ENCODE measurements at places on chromosomes 7 and 10.
A peak's percentile ranks its signal among the peaks of the same experiment; 100 is the strongest.

DNA sequence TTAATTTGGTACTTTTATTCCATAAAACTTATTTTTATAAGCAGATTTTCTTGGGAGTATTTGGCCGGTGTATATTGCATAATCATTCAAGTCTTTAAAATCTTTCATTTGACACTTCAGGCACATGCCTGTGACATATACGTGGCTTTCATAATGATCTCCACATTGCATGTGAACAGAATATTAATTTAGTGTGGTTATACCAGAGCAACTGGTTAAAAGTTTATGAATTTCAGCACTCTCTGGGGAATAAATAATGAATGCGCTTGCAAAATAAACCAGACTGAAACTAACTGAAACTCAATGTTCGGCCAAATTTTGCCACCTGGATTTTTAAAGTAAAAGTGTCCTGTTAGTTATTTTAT lies 242.3 kb downstream of the GLI3 start:
- no peak for DNase-seq

GRCh38 chr10:1403508-1404322 lies 333.6 kb downstream of the ADARB2 start:
- DNase-seq, result no peak

DNA sequence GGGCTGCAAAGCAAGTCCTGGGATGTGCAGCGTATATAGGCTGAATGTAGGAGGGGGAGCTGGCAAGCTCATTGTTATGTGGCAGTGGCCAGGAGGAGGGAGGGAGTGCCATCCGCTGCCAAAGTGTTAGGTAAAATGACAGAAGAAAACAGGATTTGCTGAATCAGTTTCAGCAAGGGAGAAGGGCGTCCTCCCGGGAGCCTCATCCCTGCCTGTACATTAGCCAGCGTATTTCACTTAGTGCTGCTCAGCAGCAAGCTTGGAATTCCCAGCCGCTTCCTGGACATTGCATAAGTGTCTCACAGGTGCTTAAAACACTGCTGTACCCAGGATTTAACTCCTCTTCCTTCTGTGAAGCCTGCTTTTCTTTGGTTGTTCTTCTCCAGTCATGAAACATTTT lies 2.5 kb downstream of the NIPSNAP2 start:
- no peak for DNase-seq

GRCh38 chr10:4691301-4691700 lies 134.7 kb upstream of the AKR1E2 start:
- no peak for DNase-seq

DNA sequence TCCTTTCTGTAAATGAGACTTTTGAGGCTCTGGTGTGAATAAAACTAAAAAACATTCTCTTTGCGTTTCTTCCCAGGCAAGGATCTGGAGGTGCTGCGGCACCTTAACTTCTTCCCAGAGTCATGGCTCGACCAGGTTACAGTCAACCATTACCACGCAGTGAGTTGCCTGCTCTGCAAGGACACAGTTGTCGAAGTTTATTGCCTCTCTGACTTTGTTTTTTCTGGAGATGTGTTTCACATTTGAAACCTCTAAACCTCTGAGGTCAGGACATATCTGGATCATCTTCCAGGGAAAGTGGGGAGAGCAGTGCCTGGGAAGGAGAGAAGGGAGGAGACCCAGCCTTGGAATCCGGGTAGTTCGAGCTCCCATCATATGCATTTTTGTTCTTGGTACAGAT lies 43.4 kb upstream of the PLEKHA1 start:
- DNase-seq, result no peak

DNA sequence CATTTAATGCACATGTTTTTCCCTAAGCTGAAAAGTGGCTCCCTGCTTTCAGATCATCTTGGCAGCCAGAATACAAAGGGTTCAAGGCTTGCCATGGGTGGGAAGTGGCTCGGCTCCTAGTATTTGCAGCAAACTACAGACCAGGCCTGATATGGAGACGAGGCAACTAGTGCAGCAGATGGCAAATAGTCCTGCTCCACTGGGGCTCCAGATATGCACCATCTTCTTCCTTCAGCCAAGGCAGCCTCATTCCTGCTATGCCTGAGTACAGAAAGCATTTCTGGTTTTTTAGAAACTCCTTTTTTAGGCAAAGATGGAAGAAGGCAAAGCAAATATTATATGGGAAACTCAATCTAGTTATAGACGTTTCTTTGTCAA lies 23.9 kb downstream of the LRRC4 start:
- no peak for DNase-seq

- no peak for DNase-seq
These were observed 15.8 kb downstream of the ZNF25 start for GRCh38 chr10:37960591-37961137.

DNA sequence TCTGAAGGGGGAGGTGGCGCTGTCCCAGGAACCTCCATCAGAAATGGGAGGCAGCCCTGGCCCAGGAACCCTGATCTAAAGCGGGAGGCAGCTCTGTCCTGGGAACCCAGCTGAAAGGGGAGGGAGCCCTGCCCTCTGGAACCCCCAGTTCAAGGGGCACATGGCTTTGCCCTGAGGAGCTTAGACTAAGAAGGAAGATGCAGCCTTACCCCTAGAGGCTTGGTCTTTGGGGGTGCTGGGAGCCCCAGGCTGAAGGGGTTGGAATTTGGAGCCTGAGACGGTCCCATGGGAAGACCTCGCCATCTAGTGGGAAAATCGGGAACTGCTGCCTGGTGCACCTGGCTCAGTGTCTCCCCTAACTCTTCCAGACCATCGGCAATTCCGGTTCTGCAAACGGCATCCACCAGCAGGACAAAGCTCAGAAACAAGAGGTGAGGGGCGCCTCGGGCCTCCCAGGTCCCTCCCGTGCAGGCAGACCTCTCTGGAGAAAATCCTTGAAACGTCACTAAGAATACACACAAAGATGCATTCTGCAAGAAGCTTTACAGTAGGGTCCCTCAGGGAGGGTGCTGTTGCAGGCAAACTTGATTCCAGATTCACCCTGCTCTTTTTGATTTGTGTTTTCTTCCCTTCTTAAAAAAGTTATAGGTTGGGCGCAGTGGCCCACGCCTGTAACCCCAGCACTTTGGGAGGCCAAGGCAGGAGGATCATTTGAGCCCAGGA lies 52.4 kb upstream of the GTF2IRD1 start:
- DNase-seq, result peak; percentile 19

DNA sequence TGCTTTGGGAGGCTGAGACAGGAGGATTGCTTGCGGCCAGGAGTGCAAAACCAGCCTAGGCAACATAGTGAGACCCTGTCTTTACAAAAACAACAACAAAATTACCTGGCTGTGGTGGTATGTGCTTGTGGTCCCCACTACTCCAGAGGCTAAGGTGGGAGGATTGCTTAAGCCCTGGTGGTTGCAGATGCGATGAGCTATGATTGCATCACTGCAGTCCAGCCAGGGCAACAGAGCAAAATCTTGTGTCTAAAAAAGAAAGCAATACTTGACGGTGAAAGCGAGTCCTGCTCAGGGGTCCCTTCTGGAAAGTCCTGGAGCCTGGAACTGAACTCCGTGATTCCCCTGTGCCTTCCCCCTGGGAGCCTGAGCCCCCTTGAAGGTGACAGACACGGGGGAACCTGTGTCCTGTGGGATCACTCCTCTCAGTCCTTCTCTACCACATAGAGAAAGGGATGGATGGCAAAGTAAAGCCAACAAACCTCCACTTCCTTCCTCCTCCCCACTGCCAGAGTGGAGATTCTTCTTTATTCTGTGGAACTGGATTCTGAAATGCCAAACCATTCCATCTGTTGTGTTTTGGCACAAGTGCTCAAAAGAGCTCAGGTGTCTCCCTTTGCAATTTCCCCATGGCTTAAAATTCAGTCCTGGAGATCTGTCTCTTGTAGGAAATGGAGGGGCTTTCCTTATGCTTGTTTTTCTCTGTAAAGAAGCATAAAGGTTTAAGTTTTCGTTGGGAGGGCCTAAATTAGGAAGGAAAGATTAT lies 50.6 kb downstream of the KIAA1217 start:
- no peak for DNase-seq

- no peak for DNase-seq
These were observed 27.3 kb upstream of the SFRP5 start for GRCh38 chr10:97798958-97799610.

GRCh38 chr10:133523631-133524203 lies 3.4 kb upstream of the CYP2E1 start:
- DNase-seq, result no peak

DNA sequence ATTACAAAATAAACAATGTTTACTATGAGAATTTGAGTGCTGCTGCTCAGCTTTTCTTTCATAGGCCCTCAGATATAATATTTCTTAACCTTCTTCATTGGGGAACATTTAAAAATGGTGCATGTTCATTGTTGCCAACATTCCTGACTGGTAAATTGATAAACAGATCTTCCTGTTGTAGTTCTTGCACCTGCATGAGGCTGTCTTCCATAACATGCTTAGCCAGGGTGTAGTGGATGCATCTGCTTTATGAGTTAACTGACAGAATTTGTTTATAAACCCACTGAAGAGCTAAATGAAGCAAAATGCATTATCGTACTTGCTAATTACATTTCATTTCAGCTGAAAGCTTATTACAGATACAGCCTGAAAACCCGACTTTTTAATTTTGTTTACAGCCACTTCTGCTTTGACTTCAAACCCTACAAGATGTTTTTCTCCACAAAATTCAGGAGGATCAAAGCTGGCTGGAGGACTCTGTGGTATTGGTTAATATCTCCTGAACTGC lies 177.2 kb downstream of the SEM1 start:
- no peak for DNase-seq

- DNase-seq, result no peak
These were observed 55.4 kb upstream of the MXI1 start for GRCh38 chr10:110151971-110152370.

DNA sequence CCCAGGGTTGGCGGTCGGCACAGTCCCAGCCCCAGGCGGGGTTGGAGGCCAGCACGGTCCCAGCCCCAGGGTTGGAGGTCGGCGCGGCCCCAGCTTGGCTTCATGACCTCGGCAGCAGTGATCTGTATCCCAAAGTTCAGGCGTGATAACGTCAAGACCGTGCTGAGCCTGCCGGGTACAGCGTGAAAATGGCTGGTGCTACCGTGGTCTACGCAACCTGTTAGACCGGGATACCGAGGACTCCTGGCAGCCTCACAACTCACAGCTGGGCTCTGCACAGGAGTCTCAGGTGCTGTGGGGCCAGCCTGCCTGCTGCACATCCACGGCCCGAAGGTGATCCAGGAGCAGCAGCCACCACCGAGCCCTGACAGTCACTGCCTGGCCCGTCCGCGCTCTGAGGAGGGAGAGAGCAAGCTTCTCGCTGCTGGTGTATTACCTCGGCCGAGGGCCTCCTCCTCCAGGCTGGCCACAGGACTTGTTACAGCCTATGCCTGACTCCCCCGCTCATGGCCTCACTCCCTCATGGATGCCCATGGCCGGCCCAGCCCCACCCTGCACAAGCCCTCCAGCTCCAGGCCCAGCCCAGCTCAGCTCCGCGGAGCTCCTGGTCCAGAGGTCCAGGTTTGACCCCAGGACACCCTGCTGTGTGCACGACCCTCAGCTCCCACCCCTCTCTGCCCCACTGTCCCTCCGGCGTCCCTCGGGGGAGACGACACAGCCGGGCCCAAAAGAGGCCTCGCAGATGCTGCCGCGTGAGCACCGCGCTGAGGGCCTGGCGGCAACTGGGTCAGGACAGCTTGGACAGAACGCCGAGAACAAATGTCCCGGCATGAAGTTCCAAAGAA lies 156.0 kb downstream of the ELFN1 start:
- no peak for DNase-seq

DNA sequence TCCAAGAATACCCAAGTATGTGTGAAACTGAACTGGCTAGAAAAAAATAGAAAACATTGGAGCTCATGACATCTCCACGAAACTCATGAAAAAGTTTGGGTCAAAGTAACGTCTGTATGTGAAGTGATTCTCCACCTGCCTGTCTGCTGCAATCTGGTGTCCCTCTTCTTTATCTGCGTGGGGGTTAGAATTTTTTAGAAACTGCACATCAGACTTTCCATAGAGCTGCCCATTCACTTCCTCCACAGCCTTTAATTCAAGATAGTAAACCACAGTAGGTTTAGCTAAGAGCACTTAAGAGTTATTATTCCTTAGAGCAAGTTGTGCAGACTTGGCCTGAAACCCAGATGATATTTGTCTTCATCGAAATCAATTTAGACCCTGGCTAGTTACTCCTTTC lies 55.3 kb downstream of the SCIN start:
- no peak for DNase-seq

- no peak for DNase-seq
These were observed 19.1 kb upstream of the DNAAF5 start for GRCh38 chr7:707296-708000.

Data from SW 1271 (cell line).